Hematopoietic multipotent progenitor cell treated with erythropoietin and hydrocortisone succinate and interleukin-3 and kit ligand, for 15 days (in vitro differentiated cells): ENCODE measurements at places on chromosomes 7 and 10.

- no peak for DNase-seq
These were observed 75.7 kb downstream of the RSU1 start for GRCh38 chr10:16741540-16741939.

- DNase-seq: no peak
These were observed 175.3 kb downstream of the DIP2C start for GRCh38 chr10:514137-514671.

GRCh38 chr7:116138202-116138801, 72.0 kb upstream of the TES start:
- peak; percentile 17 for DNase-seq

- no peak for DNase-seq
These were observed 1.4 kb downstream of the IFIT3 start for GRCh38 chr10:89329151-89329550.

DNA sequence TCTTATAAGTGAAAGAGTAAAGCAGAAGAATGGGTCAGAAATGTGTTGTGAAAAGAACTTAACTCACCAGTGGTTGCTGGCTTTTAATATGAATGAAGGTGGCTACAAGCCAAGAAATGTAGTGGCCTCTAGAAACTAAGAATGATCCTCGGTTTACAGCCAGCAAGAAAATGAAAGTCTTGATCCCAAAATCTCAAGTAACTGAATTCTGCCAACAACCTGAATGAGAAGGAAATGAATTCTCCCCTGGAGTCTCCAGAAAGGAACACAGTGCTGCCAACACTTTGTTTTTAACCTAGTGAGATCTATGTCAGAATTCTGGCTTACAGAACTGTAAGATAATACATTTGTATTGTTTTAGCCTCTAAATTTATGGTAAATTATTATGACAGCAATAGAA, 193.0 kb downstream of the FZD1 start:
- DNase-seq: no peak

DNA sequence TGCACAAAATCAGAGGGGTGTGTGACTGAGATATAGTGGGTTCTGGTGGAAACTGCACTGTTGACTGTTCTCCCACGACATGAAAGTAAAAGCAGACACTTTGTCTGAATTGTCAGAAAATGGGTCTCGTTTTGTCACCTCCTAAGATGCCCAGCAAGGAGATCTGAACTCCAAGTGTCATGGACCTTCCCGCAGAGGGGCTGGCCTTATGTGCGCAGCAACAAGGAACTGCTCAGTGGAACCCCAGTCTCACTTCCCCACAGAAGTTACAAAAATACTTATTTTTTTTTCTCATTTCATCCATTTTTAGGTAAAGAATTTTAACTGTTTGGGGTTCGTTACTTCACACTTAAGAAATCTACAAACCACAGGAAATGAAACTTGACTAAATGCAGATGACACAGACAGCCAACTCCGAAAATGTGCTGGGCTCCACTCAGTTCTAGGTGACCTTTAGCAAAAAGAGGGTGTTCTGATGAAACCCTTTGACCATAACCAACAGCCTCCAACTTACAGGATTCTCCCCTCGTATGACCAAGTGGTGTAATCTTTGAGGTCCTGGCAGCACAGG, 115.0 kb downstream of the FAM107B start:
- DNase-seq: no peak

DNA sequence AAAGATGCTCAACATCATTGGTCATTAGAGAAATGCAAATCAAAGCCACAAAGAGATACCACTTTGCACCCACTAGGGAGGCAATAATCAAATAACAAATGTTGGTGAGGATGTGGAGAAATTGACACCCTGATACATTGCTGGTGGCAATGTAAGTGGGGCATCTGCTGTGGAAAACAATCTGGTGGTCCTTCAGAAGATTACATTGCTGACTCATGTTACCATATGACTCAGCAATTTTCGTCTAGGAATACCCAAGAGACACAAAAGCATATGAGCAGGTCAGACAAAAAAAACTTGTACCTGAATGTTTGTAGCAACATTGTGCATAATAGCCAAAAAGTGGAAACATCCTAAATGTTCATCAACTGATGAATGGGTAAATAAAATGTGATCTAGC, 4.9 kb upstream of the CLDN3 start:
- peak; percentile 19 for DNase-seq

DNA sequence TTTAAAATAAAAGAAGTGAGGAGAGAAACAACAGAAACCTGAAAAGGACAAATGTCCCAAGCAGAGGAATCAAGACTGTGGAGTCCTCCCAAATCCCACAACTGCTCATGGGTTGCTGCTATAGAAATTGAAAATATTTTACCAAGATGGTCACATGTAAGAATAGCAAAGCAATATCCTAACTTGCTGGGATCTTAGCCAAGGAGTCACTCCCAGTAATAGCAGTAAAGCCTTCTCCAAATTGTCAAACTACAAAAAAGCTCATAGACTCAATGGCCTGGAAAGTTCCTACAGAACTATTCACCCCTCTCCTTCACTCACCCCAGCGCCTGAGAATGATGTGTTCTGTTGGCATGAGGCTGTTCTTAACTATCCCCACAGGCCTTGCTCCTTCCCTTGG, 186.5 kb downstream of the ELMO1 start:
- no peak for DNase-seq

DNA sequence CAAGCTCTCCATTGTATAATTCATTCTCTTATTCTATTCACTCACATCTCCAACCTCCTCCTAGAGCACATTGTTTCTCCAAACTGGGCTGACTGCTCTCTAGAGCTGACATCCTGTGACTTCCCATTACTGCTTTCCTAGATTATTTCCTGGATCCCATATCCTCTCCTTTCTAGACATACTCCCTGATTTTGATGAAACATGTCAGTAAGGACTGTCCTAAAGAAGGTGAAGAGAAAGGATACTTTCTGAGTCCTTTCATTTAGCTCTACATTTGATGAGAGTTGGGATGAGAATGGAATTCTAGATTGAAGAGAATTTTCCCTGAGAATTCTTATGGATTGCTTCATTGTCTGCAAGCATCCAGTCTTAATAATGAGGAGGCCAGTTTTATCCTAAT, 78.8 kb downstream of the CNNM2 start:
- no peak for DNase-seq

DNA sequence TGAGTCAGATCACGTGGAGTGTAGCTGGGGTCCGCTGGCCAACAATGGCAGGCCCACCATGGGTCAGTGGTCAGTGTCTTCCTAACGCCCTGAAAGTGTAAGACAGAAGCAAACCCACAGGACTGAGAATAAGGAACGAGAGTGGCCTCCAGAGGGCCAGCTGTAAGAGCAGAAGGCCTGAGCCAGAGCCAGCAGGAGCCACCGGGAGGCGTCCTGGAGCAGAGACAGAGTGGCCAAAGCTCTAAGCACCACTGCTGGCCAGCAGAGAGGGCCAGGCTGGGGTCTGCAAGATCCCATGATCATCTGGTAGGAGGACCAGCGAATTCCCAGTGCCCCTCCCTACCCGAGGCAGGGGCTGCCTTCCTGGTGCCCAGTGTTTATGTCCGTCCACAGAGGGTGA, 9.2 kb downstream of the CCDC201 start:
- no peak for DNase-seq

DNA sequence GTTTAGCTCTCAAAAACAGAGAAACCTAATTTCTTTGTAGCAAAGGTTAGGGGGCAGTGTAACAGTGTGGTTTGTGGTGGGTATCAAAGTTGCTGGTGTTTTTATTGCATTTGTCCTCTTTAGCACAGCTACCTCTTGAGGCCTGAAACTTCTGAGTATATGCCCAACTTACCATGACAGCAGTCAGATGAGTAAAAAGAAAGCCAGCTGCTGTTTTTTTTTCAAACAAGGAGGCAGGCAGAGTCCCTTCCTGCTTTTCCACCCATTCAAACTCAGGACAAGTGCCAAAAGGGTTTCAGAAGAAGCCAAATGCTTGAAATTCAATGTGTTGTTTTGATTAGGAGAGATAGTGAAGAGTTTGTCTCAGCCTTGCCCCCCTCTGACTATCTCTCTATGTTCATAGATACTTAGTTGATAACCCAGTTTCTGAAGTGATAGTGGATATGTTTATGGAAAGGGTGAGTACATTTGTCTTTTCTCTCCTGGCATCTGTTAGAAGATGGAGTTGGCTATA, 23.1 kb downstream of the GBF1 start:
- no peak for DNase-seq

DNA sequence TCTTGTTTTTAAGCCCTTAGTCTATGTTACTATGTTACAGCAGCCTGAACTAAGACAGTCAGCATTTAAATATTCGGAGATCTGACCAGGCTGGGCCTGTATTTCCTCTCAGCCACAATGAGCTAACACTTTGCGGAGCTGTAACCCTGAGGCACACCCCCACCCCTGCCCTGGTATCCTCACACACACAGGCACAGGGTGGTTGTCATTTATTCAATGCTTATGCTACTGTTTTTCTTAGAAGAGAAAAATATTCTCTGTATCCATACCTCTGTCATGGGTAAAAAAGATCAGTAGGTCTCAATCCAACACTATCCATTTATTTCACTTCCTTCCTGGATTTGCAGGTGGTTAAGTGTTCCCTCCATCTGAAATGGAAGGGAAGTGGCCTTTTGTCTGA, 80.3 kb upstream of the TRIL start:
- no peak for DNase-seq

- no peak for DNase-seq
These were observed 17.2 kb upstream of the LRRC17 start for GRCh38 chr7:102895602-102896001.

DNA sequence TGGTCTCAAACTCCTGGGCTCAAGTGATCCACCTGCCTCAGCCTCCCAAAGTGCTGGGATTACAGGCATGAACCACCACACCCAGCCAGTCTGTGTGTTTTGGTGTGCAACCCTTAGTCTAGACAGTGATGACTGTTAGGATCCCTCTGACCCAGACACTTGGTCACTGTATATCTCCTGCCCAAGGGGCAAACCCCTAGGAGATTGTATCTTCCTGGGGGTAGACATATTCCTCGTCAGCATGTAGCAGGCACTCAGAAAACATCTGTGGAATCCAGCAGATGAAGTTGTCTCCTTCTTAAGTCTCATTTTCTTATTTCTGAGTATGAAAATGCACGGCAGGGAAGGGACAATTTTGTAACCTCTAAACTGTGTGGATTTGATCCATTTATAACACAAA, 292.5 kb downstream of the GFRA1 start:
- no peak for DNase-seq

DNA sequence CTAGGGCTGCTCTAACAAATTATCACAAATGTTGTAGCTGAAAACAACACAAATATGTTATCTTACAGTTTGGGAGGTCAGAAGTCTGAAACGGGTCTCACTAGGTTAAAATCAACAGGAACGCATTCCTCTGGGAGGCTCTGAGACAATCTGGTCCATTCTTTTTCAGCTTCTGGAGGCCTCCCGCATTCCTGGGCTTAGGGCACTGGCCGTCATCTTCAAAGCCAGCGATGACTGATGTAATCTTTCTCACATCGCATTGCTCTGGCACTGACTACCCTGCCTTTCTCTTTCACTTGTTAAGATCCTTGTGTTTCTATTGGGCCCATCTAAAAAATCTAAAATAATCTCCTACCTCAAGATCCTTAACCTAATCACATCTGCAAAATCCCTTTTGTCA, 1071.5 kb upstream of the C7orf33 start:
- DNase-seq: no peak

GRCh38 chr7:111789870-111790269, 227.6 kb upstream of the IMMP2L start:
- DNase-seq: no peak

GRCh38 chr7:9022456-9022855, 589.0 kb downstream of the NXPH1 start:
- no peak for DNase-seq

DNA sequence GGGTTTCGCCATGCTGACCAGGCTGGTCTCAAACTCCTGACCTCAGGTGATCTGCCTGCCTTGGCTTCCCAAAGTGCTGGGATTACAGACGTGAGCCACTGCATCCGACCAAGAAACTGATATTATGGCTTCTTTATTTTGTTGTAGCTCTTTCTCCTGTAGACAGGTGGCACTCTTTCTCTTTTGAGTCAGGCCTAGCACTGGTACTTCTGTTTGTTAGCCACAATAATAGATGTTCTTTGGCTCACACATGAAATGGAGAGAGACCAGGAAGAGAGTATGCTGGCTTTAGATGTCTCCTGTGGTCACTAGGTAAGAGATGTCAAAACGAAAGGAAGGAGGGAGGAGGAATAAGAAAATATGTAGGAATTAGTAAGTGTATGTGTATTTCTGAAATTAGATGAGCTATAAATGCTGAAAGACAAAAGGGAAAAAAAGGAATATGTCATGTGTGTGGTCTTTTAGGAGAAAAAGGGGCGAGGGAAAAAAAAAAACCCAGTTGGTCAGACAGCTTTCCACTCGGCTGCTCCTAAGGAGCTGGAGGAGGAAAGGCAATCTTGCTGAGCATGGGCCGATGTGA, 78.7 kb downstream of the CLEC2L start:
- DNase-seq: peak; percentile 18

GRCh38 chr7:50393547-50394252, 56.5 kb downstream of the FIGNL1 start:
- DNase-seq: peak; percentile 83

DNA sequence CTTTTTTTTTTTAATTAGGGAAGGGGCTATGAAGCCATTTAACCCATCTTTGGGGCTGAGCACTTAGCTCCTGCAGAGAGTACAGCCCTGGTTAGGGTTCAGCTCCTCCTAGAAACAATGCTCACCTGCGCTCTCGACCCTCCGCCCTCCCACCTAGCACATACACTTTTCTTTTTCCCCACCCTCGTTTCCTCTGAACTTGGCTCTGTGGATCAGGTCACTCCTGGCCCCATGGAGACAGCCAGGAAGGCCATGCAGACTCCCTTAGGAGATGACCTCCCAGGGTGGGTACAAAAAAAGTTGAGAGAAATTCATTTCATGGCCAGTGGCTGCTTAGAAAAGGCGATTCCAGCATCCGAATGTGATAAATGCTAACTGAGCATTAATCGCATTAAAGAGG, 15.8 kb downstream of the PAX2 start:
- no peak for DNase-seq

DNA sequence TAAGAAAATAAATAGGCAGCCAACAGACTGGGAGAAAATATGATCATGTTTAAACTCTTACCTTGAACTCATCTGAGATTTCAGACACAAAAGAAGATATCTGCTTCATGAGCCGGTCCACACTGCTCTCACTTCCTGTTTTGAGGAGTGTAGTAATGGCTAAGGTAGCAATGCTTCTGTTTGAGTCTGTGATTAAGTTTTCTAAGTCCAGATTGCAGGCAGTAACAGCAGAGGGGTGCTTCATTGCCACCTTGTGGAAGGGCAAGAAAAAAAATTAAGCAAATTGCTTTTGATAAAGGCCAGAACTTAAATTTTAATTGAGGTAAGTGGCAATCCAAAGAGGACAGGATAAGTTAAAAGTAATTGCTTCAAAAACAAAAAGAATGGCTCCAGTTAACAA, 69.1 kb downstream of the MEST start:
- no peak for DNase-seq

- no peak for DNase-seq
These were observed 42.1 kb upstream of the WIPF3 start for GRCh38 chr7:29764227-29764626.

- DNase-seq: no peak
These were observed 45.6 kb downstream of the MKI67 start for GRCh38 chr10:128080641-128081040.

GRCh38 chr10:110101464-110102144, 93.8 kb downstream of the ADD3 start:
- DNase-seq: no peak

- no peak for DNase-seq
These were observed 6.3 kb upstream of the RHOBTB1 start for GRCh38 chr10:60950300-60950699.
